Sigmoid colon (tissue), 7 donors: ENCODE measurements at places on chromosomes 6 and 20. TPM values are rescaled to one million over a fixed set of nuclear protein-coding genes. Genes with fewer than 3 reads are reported as not detected.

Gene ARHGAP18
- total RNA-seq = 9.2 TPM

DNA sequence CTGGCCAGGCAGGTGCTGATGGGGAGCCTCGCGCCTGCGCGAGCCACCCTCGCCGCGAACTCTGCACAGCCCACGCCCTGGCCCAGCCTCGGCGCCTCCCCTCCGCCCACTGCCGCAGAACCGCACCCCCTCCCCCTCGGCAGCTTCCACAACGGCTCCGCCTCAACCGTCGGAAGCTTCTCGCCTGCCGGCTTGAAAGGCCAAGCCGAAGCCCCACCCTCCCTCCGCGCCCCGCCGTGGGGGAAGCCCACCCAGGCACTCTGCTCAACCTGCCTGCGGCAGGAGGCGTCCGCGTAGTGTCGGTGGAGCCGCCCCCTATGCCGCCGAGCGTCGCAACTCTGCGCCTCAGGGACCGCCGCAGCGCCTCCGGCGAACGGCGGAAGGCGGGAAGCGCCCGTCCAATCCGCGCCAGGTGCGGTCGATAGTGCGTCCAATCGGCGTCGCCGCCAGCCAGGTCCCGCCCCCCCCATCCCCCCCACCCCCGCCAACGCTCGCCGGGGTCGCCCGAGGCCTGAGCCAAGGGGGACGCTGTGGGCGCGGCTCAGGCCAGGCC lies at the start of gene SYCP2:
Gene SYCP2 (minus strand): TSS at position 342 of the 553 bp plus-strand sequence. CDS start 11,224 bp downstream, outside the sequence.
- H3K36me3 ChIP-seq = no peaks in the 10 kb centered on the region
- peak; percentile 75 for DNase-seq
- H3K27ac ChIP-seq = peak within 1 kb of the TSS; percentile 73
- peaks cover 31% of the 10 kb centered on the region for H3K4me1 ChIP-seq
- no peaks in the 10 kb centered on the region for H3K27me3 ChIP-seq
- peak within 1 kb of the TSS; percentile 62 for H3K4me3 ChIP-seq

DNA sequence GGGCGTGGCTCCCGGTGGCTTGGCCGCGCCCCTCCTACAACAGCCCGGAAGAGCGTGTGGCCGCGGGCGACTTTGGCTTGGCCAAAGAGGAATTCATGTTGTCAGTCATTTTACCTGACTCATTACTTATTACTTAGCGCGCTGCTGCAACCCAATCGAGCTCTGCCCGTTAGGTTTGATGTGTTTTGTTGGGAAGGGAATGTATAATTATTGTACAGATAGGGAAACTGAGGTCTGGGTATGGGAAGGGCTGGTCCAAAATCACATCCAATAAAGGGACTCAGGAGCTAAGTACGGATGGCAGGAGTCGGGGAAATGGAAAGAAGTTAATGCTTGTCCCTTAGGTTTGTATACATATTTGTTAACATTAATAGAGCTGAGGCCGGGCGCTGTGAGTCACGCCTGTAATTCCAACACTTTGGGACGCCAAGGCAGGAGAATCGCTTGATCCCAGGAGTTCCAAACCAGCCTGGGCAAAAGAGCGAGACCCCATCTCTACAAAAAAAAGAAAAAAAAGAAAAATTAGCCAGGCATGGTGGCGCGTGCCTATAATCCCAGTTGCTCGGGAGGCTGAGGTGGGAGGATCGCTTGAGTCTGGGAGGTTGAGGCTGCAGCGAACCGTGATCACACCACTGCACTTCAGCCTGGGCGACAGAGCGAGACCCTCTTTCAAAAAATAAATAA lies 639 bp upstream of the ZNF335 start:
- H3K4me1 ChIP-seq = peaks cover 36% of the 10 kb centered on the region
- H3K36me3 ChIP-seq = peaks cover 17% of the 10 kb centered on the region
- peak; percentile 65 for DNase-seq
- peak overlapping the region; percentile 71 for H3K4me3 ChIP-seq
- H3K27me3 ChIP-seq = no peaks in the 10 kb centered on the region

Gene NT5DC1
- 21.7 TPM for total RNA-seq

GRCh38 chr6:121434037-121434770 lies 1.2 kb upstream of the GJA1 start:
- H3K27ac ChIP-seq = no peak overlapping the region
- DNase-seq = no peak
- no peak overlapping the region for H3K4me3 ChIP-seq
- peaks cover 15% of the 10 kb centered on the region for H3K4me1 ChIP-seq

- H3K27me3 ChIP-seq = no peaks in the 10 kb centered on the region
- no peaks in the 10 kb centered on the region for H3K4me1 ChIP-seq
- H3K36me3 ChIP-seq = no peaks in the 10 kb centered on the region
- no peak for DNase-seq
These were observed 276.0 kb downstream of the TFAP2A start for GRCh38 chr6:10138917-10139316.

DNA sequence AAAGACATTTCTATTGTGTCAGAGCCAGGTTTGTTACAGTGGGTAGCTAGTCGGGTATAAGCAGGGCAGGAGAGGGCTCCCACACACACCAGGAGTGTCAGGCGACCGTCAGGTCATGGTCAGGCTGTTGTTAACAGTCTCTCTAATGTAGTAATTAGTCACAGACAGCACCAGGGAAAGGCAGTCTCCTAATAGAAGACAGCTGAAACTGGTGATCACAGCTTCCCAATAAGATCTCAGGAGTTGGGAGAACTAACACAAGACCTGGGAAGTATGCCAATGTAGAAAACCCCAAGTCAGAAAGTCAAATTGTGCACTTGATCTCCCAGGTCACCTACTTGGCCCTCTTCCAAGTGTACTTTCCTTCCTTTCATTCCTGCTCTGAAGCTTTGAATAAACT lies 53.0 kb upstream of the GPR6 start:
- no peak overlapping the region for H3K27ac ChIP-seq
- no peak overlapping the region for H3K4me3 ChIP-seq
- no peaks in the 10 kb centered on the region for H3K27me3 ChIP-seq
- no peaks in the 10 kb centered on the region for H3K36me3 ChIP-seq
- H3K4me1 ChIP-seq = no peaks in the 10 kb centered on the region

Gene NFATC2
- 3.5 TPM for total RNA-seq

DNA sequence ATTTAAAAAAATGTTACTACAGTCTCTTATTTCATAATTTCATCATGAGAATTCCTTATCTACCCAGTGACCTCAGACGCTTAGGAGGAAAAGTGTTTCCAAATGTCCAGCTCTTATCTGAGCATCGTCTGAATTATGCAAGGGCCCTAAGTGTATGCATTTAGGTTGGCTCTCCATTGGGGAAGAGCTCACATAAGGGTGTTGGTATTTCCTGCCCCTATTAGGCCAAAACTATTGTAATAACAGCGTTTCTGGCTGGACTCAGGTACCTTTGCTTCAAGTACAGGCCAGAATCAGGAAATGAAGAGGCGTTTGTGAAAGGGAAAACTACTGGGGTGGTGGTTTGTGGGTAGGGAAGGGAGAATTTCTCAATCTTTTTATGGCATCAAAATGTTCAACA lies 40.4 kb upstream of the SGK1 start:
- H3K36me3 ChIP-seq = no peaks in the 10 kb centered on the region
- H3K27me3 ChIP-seq = no peaks in the 10 kb centered on the region
- H3K27ac ChIP-seq = no peak overlapping the region

DNA sequence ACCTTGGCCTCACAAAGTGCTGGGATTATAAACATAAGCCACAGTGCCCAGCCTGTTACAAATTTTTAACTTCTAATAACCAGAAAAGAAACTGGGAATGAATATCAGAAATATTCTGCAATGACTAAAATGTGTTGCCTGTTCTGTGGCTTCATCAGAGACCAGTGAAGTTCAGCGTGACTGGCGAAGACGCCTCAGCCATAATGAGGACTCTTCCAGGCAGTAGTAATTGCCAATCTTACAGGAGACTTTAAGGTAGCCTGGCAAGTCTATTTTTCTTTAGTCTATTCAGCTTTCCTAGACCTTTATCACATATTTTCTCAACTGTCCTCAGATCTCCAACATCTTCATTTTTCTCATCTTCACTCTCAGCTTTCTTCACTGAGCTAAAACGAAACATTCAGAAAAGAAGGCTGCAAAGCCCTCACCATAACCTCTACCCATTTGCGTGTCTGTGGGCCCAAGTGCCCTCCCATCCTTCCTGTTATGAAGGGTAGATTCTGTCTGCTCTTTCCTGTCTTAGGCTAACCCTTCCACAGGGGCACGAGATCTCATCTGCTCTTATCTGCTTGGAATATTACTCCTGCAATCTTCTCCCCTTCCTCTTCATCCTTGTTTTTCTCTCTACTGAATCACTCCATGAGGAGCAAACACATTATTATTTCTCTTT lies 42.0 kb upstream of the OLIG3 start:
- H3K4me1 ChIP-seq = no peaks in the 10 kb centered on the region
- H3K4me3 ChIP-seq = no peak overlapping the region
- H3K27ac ChIP-seq = no peak overlapping the region
- DNase-seq = no peak
